ENCODE measurements at places on chromosomes 12 and 14.

DNA sequence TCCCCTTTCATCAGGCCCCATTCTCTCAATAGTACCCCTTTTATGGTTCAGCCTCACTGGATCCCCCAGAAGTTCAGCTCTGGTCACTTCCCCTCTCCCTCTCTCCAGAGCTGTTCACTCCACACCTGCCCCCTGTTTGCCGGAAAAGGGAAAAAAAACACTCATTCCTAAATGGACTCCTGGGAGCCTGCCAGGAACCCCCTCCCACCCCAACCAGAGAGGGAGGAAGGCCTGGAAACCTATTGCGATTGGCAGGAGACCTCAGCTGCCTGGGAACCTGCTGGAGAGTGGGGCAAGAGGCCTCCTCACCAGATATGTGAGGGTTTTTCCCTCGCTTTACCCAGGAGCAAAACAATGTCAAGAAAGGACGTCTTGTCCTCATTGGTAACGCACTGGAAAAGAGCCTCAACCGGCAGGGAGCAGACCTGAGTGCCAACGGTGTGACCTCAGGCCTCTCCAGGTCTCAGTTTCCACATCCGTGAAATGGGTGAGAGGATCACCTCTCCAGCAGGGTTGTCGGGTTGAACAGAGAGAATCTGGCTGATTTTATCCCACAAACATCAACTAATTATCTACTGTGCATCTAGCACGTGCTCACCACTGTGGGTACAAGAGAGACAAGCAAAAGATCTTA lies 4.6 kb downstream of the DTX1 start:
- no peak for DNase-seq

DNA sequence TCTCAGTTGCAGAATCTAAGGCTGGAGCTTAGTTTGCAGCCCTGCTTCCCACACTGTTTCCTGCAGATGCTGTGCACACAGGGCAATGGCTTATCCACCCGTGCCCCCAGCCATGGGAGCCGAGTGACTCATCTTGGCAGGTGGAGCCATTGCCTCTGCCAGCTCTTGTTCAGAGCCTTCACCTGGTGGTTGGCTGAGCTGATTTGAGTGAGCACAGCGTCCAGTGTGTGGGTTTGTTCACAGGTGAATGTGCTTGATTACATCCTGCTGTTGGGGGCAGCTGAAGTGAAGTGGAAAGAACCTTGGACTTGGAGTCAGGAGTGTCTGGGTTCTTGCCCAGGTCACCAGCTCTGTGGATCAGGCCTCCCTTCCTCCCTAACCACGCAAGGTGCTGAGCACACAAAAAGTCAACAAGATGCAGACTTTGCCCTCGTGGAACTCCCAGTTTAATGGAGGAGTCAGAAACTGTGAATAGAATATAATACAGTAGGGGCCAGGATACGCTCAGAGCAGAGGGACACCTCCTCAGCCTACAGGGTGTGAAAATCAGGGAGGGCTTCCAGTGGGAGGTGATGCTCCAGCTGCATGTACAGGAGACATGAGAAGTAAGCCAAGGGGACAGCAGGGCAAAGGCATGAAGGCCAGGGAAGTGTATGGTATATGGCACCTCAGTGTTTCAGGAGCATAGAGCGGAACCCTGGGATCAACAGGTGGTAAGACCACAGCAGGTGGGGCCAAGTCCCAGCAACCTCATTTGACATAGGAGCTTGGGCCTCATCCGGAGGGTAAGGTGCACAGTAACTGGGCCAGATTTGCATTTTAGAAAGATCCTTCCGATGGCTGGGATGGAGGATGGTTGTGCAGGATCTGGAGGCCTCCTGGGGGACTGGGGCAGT lies 22.8 kb downstream of the JDP2 start:
- no peak for DNase-seq

- no peak for DNase-seq
These were observed 1.3 kb upstream of the NCOR2 start for GRCh38 chr12:124568431-124569374.

DNA sequence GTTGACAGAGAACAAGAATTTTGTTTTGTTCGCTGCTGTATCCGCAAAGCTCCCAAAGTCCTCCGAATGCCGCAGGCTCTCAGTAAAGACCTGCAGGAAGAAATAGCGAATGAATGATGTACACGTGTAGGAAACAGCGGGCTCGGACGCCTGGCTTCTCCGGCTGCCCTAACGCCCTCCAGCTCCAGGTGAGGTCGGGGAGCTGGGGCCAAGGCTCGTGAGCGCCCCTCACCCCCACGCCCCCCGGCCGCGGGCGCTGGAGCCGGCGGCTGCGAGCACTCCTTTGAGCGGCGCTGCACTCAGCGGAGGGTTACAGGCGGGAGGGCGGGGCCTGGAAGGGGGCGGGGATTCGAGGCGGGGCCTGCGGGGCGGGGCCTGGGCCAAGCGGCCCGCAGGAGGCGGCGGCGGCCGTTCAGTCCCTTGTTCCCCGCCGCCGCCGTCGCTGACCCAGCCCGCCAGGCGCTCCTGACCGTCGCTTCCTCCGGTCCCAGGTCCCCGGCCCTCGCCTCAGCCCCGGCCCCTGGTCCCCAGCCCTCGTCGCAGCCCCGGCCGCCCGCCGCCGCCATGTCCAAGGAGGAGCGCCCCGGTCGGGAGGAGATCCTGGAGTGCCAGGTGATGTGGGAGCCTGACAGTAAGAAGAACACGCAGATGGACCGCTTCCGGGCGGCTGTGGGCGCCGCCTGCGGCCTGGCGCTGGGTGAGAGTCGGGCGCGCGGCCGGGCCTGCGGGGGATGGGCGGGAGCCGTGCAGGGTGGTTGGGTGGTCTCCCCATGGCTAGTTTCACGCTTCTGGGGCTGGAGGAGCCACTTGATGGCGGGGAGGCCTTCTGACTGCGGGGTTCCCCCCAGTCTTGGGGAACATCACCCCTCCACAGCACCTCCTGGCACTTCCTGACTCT lies at the start of gene AACS:
Gene AACS, plus strand, starts transcription at position 415 of the 898 bp plus-strand sequence. Its CDS starts 150 bp downstream, at position 565.
- DNase-seq: peak; percentile 68

DNA sequence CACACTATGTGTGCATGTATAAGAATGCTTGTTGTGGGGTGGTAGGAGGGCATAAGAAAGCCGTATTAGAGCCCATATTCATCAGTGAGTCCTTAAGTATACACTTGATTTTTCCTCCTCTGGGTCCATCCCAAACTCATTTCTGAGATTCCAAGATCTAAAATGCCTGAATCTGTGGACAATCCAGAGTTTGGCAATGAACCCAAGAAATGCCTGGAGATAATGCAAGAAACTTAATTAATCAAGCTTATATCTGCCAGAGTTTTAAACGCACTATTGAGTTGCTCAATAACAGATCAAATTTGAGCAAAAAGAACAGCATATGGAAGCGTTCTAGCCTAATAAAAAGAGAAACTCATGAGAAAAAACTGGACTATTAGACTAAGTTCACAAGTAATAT lies 143.4 kb upstream of the NAV3 start:
- DNase-seq: no peak

GRCh38 chr12:116319898-116320621 lies 42.6 kb upstream of the MED13L start:
- DNase-seq: no peak

DNA sequence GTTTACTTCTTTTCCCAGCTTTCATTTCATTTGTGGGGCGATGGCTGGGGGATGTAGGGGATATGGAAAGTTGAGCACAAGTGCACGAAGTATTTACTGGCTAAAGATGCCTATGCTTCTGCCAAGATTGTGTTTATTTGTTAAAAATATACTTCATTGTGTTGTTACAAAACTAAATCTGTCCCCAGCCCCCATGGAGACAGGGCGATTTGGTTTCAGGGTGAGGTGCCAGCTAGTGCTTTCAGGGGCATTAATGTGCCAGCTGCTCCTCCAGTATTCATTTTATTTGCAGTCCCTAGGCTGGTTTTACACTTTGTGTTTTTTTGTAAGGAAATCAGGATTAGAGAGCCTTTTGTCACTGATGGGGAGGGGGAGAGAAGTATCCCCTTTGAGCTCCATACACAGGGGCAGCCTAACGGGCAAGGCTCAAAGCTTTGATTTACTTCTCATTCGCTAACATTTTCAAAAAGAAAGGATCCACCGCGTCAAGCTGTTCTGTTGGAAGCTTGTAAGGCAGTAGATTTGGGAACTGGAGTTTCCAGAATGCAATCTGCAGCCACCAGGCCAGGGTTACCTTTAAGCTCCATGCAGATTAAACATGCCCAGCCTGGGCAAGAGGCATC lies 198.7 kb upstream of the PLEKHG7 start:
- no peak for DNase-seq

- peak; percentile 58 for DNase-seq
These were observed at the start of gene DACT1 for GRCh38 chr14:58637391-58638230. Gene DACT1 (plus strand): TSS chr14:58637962. CDS start chr14:58638203, 241 bp downstream.

DNA sequence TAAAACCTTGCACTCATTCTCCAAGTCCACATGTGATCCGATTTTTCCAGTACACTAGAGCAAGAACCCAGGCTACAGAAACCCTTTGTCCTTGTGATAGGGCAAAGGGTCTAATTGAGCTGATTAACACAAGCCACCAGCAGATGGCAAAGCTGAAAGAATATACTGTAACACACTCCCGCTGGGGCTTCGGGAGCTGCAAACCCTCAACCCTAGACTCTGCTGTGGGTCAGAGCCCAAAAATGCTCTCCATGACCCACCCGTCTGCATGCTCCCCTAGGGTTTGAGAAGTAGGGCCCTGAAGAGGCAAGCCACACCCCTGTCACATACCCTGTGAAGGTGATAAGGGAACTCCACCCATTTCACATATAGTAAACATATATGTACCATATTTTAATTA lies 33.6 kb upstream of the PCNX1 start:
- DNase-seq: no peak

DNA sequence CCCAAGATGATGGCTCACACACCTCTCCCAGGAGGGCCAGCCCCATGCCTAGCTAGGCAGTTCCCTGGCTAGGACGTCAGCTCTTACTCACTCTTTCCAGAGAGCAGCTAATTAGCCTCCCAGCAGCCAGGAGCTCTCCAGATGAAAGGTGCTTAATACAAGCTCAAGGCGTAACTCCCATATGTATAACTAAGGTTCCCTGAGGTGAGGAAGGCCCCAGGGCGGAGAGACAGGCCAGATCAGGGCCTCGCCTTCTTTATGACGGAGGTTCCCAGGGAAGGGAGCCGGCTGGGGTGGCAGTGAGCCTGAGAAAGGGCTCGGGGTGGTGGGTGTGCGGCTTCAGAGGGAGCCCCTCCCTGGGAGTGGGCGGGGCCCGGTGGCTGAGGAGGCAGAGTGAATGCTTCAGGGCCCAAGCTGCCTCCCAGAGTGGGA lies 26.4 kb upstream of the ZFP36L1 start:
- no peak for DNase-seq

DNA sequence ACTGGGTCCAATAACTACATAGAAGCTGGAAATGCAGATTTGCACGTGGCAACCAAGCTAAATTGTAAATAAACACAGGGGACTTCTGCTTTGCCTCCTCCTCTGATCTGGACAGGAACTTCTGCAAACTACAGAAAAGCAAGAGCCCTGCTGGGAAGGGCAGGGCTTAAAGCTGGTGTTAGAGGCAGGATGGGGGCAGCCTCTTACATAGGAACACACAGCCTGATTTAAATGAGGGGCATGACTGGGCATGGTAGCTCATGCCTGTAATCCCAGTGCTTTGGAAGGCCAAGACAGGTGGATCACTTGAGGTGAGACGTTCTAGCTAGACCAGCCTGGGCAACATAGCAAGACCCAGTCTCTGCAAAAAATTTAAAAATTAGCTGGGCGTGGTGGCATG lies 46.7 kb downstream of the ERH start:
- no peak for DNase-seq

GRCh38 chr12:123914726-123915333 lies 57.8 kb downstream of the CCDC92 start:
- no peak for DNase-seq

GRCh38 chr12:118544569-118544968 lies 168.2 kb downstream of the SUDS3 start:
- no peak for DNase-seq

- DNase-seq: no peak
These were observed 71.6 kb downstream of the MAP1LC3B2 start for GRCh38 chr12:116630762-116631161.

GRCh38 chr12:124539084-124540041 lies 28.0 kb downstream of the NCOR2 start:
- no peak for DNase-seq

GRCh38 chr12:944211-944610 lies 5.3 kb downstream of the RAD52 start:
- no peak for DNase-seq

DNA sequence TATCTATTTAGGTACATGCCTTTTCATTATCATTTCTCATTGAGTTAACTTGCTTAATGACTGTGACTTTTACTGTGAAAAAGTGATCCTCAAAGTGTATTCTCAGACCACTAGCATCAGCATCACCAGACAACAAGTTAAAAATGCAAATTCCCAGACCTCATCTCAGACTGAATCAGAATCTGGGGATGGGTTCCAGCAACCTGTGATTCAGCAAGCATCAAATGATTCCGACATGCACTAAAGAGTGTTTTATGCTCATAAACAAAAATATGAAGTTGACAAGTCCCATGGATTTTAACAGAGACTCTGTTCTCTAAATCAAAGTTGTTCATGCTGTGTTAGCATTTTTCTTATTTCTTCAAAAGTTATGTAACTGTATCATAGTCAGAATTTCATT lies 130.6 kb downstream of the BCAT1 start:
- DNase-seq: no peak

DNA sequence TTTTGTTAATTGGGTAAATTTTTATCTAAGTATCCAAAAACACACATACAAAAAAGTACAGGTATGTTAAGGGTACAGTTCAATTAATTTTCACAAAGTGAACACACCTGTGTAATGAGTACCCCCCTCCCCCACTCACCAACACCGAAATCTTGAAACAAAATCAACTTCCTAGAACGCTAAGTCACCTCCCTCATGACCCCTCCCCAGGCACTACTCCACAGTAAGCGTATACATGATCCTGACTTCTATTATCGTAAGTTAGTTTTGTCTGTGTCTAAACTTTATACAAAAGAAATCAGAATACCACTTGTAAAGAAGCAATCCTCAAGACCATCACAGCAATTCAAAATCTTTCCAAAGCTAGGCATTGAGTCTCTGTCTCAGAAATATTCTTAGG lies 100.5 kb downstream of the MED13L start:
- no peak for DNase-seq

DNA sequence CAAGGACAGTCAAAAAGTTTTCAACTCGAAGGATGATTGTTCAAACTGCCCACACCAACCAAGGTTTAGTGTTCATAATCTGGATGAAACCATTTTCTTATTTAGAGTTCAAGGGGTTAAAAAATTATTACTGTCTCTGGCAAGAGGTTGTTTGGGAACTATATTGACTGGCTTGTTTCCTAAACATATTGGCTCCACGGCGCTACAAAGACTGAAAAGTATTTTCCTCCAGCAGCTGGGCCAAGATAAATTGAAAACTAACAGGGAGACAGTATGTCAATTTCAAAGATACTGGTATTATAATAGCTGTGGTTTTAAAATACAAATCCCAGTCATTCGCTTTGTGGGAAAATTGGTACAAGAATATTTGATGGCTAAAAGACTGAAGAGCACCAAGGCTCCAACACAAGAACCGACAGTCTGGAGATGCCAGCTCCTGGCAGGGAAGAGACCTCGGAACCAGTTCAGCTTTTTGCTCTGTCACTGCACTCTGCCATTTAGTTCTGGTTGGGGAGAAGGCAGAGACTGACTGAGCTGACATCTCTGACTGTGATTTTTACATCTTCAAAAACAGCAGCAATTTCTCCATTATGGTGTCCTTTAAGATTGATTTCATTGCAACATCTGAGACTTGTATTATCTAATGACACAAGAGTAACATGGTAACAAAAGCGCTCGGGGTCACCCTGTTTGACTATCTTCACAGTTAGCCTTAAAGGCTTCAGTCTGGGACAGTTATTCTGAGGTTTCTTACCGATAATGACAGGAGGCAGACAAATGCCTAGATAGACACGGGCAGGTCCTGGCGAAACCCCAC lies 62.0 kb downstream of the ST8SIA1 start:
- no peak for DNase-seq

GRCh38 chr14:73014105-73014504 lies 12.8 kb downstream of the ZFYVE1 start:
- DNase-seq: no peak
